Amniotic stem cell (primary cell): ENCODE measurements at places on chromosomes 5 and 9.

- DNase-seq, result peak; percentile 2
These were observed 2.8 kb downstream of the CDH10 start for GRCh38 chr5:24642022-24642421.

GRCh38 chr9:88387552-88388202 lies 567 bp upstream of the SPIN1 start:
- no peak for DNase-seq

- DNase-seq, result no peak
These were observed 73.9 kb upstream of the ANKH start for GRCh38 chr5:14945450-14945849.

- DNase-seq, result no peak
These were observed 1.8 kb downstream of the ANKRD34B start for GRCh38 chr5:80568251-80568650.

- no peak for DNase-seq
These were observed 148.8 kb upstream of the ADAMTSL1 start for GRCh38 chr9:18324928-18325745.

DNA sequence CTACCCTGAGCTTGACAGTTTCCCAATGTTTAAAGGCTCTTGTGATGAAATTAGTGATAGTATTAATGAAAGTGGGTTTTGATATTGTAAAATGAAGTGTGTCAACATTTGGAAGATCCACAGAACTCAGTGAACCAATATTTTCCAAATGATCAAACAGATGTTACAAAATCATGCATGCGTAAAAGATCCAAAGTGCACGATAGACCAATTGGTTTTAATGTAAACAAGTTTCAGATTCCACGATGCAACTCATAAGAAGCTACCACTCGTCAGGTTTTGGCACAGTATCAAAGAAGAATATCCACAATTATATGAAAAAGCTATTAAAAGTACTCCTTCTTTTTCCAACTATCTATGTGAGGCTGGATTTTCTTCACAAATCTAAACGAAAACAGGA lies 82.3 kb downstream of the SLC38A9 start:
- no peak for DNase-seq

DNA sequence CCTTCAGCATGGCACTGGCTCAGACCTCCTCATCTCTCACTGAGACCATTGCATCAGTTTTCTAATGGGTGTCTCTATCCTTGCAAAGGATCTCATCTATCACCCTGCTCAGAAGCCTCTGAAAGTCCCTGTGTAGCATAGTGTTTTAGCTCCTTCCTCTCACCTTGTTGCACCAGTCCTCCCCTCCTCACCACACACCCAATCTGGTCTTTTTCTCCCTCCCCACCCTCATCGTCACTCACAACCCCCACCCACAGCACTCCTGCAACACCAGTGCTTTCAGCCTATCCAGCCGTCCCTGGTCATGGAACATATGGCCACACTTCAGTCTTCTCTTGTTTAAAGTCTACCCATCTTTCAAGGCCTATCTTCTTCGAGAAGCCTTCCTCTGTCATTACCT lies 74.5 kb downstream of the ANGPTL2 start:
- DNase-seq, result no peak
